ENCODE measurements at places on chromosomes 3 and 15.

DNA sequence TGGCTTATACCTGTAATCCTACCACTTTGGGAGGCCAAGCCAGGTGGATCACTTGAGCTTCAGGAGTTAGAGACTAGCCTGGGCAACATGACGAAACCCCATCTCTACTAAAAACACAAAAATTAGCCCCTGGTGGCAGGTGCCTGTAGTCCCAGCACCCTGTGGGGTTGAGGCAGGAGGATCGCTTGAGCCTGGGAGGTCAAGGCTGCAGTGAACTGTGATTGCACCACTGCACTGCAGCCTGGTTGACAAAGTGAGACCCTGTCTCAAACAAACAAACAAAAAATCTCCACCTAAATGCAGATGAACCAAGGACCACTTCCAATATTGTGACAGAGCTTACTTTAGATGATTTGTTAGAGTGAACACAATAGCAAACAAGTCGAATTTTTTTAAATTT lies 53.7 kb downstream of the TP53BP1 start:
- H3K27ac ChIP-seq, result no peak overlapping the region
- peaks cover 13% of the 10 kb centered on the region for H3K4me1 ChIP-seq
- no peak overlapping the region for H3K4me3 ChIP-seq
- H3K36me3 ChIP-seq, result peaks cover 23% of the 10 kb centered on the region

DNA sequence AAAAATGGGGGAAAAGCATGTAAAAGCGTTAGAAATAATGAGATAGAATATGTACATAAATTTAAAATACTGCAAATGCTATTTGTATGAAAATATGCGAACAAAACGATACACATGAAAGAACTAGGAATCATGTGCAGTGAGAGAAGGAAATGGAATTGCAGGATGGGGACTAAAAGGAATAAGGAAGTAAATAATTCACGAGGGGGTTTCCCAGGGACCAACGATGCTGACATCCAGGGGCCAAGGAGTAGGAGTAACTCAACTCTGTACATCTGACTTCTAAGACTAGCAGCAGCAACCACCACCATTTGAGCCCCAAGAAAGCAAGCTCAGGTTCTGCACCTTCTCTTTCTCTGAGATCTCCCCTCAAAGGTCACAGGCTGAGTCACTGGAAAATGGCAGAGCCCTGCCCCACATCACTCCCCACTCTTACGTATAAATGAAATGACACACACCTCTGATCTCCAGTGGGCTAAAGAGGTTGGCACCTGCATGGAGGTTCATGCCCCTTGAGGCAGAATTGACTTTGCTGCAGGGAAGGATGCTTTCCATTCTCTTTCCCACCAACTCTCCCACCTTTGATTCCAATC lies 100.0 kb upstream of the DLG1 start:
- H3K4me3 ChIP-seq, result no peak overlapping the region
- H3K27me3 ChIP-seq, result peaks cover 15% of the 10 kb centered on the region
- H3K4me1 ChIP-seq, result peaks cover 15% of the 10 kb centered on the region
- no peak overlapping the region for H3K27ac ChIP-seq
- H3K36me3 ChIP-seq, result no peaks in the 10 kb centered on the region

GRCh38 chr3:157523814-157524213 lies 20.6 kb upstream of the VEPH1 start:
- DNase-seq, result no peak
- no peaks in the 10 kb centered on the region for H3K36me3 ChIP-seq
- no peak overlapping the region for H3K4me3 ChIP-seq
- no peak overlapping the region for H3K27ac ChIP-seq

DNA sequence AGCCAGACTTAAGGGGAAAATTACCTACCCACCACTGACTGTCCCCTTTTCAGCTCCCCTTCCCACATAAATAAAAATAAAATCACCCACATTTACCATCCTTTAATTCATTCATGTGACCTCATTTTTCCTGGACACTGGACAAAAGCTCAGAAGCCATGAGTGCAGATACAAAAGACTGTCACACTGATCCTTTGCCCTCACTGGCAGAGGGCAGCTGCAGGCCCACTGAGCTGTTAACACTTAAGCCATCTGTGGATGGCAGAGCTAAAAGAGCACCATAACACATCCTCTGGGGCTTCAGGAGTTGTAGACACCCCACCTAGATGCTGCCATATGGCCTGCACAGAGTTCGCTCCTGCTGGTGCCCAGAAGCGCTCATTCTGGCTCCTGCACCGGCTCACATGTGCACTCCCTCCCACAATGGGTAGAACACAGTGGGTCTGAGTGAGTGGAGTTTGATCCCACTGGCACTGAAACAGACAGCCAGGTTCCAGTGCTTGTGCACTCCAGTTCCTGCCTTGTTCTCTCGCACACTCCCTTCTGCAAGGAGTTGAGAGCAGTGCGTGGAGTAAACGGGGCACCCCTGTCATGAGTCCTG lies 38.8 kb downstream of the EDC3 start:
- peaks cover 29% of the 10 kb centered on the region for H3K4me1 ChIP-seq
- no peak overlapping the region for H3K4me3 ChIP-seq
- DNase-seq, result no peak
- no peaks in the 10 kb centered on the region for H3K36me3 ChIP-seq
- no peak overlapping the region for H3K27ac ChIP-seq
